Mesothelial cell of epicardium (in vitro differentiated cells): ENCODE measurements at places on chromosomes 1 and 21. TPM values are rescaled to one million over a fixed set of nuclear protein-coding genes. Genes with fewer than 3 reads are reported as not detected.

The GCSAML gene
- not detected in 3 replicates for total RNA-seq

DNA sequence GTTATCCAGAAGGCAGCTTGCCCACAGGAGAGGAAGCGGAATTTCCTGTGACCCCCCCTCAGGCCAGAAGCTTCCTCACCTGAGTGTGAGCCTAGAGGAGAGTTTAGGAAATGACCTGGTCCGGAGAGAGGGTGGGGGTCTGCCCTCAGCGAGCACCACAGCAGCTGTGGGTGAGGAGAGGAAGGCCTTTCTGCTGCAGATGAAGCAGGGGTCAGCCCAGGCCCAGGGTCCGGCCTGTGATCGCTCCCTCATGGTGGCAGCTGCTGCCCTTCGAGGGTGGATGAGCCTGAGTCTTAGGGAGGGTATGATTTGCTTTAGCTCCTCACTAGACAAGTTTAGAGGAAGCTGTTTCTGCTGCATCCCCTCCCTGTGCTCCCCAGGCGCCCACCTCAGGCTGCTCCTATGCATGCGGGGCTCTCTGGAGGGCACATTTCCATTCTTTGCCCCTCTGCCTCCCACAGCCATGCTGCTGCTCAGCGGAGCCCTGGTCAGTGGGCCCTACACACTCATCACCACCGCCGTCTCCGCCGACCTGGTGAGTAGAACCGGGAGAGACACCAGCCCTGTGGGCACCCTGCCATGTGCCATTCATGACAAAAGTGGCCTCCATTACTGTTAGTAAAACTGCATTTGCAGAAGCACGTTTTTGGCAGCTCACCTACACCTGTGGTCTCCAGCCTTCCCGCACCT is 53.0 kb downstream of the SLC37A1 start:
- no peak overlapping the region for H3K4me3 ChIP-seq
- peaks cover 11% of the 10 kb centered on the region for H3K36me3 ChIP-seq
- H3K4me1 ChIP-seq: no peaks in the 10 kb centered on the region
- DNase-seq: no peak
- H3K27me3 ChIP-seq: no peaks in the 10 kb centered on the region

DNA sequence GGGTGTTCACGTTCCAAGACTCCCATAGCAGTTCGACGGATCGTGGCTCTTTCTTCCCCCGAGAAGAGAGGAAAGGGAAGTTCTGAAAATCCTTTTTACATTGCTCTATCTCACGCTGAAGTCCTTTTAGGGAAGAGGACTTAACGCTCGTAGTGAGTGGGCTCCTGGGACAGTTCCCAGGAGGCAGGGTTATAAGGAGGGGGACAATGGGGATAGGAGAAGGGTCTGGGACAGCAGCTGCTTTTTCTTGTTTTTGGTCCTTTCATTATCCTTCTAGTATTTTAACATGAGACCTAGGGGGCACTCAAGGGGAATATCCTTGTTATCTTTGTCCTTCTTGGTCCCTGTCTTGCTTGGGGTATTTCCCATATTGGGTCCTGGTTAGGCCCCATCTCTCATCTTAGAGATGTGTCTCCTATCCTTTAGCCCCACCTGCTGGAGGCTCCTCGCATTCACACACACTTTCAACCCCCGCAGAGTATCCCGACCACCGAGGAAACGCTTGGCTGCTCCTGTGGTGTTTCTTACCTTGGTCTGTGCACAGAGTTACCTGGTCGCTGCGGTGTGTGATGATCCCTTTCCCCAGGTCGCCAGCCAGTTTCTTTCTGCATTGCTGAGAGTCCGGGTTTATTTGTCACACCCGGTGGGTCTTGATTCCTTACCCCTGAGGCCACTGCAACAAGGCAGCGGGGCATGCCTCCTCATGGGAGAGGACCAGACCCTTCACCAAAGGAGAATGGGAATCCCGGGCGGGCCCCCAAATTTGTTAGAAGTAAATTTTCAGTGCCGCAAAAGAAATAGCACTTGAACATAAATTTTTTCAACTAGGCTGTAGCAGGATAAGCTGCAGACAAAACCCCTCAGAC is 29.7 kb downstream of the SCCPDH start:
- no peak overlapping the region for H3K4me3 ChIP-seq
- H3K4me1 ChIP-seq: no peaks in the 10 kb centered on the region
- H3K36me3 ChIP-seq: peaks cover 2% of the 10 kb centered on the region
- peak; percentile 48 for DNase-seq
- H3K27me3 ChIP-seq: no peaks in the 10 kb centered on the region

DNA sequence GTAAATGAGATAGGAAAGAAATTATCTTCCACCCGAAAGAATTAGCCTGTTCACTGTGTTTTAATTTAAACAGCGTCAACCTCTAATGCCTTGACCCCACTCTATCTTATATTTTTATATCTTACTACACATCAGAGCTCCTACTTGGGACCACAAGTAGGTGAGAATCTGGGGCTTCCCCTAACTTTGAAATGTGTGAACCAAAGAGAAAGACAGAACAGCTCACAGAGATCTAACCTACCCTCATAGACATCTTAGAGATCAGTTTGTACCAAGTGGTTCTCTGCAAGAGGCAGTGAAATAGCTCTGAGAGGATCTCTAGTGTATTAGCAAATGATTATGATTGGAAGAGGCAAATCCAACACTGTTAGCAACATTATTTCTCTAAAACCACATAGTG is 31.0 kb upstream of the IFI16 start:
- H3K27me3 ChIP-seq: no peaks in the 10 kb centered on the region
- H3K4me1 ChIP-seq: no peaks in the 10 kb centered on the region

- no peak overlapping the region for H3K4me3 ChIP-seq
- no peaks in the 10 kb centered on the region for H3K4me1 ChIP-seq
- DNase-seq: no peak
- H3K36me3 ChIP-seq: no peaks in the 10 kb centered on the region
- no peak overlapping the region for H3K27ac ChIP-seq
These were observed 57.7 kb upstream of the PDE4B start for GRCh38 chr1:65734979-65735378.
